ENCODE measurements at places on chromosomes 7 and 10. TPM values are rescaled to one million over a fixed set of nuclear protein-coding genes. Genes with fewer than 3 reads are reported as not detected.

ZCCHC24 gene
- total RNA-seq = 47.5 TPM

ERVW-1 gene
- total RNA-seq = not detected

SOSTDC1 gene
- 0.85 TPM for total RNA-seq

- DNase-seq = no peak
Observed at GRCh38 chr7:73742338-73742752, 3.7 kb upstream of the ABHD11 start.

- DNase-seq = no peak
Observed at GRCh38 chr10:31262672-31263071, 56.3 kb upstream of the ZEB1 start.

DNA sequence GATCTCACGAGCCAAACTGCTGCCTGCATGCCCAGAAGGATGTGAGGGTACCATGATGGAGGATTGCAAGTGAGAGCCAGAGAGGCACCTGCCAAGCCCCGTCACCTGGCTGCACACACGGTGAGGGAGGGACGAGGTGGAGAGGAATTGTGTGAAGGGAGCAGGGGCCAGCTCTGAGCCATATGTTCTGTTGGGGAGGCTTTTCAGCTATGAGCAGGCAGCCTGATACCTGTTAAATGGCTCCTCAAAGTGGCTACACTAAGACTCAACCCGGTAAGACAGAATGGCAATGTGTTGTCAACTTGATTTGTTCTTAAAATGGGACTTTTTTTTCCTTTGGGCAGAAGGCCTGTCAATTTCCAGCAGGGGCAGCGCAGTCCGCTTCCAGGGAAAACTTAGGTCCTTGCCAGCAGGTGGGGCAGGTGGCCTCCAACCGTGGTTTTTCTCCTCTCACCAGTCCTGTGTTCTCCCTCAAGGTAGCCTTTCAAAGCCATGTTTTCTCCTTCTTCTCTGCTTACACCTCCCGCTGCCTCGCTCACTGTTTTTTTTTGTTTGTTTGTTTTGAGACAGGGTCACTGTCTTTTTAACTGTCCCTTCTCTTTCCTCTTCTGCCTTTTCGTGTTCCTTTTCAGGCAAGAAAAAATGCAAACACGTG, 57.7 kb upstream of the ZNRF2 start:
- no peak for DNase-seq
